ENCODE measurements at places on chromosomes 6 and 20.

GRCh38 chr6:125789167-125789566 is 1.6 kb upstream of the NCOA7 start:
- DNase-seq: no peak

DNA sequence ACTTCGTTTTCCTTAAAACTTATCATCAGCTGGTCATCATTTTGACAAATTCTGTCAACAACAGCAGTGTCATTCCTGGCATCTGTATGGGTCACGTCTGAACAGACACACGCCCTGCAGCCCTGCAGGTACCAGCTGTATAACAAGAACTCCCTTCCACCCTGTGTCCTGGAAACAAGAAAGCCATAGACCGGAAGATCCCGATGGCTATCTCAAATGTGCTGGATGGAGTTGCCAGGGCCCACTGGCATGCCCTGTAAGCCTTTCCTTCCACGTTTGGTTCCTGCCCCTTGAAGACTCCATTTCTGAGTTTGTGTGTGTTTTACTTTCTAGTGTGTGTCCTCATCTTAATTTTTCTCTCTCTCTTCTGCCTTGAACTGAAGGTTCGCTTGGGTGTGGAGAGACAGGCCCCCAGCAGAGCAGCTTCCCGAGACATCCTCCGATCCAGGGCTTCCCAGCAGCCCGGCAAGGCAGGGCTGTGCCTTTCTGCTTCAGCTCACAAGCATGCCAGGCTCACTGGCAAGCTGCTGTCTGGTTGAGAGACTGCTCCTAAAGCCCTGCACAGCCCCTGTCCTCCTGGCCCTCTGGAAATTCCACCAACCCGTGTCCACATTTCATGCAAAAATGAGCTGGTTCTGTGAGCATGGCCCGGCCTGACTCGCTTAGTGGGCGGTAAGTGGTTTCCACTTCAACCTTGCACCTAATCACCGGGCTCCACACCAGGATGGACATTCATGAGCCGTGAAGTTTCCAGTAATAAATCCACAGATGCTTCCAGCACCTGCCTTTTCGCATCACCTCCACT is 8.7 kb downstream of the GFRA4 start:
- DNase-seq: no peak

- DNase-seq: no peak
Measured at GRCh38 chr20:15911581-15911980, 661.7 kb downstream of the KIF16B start.

GRCh38 chr6:41463062-41463930 is 82.9 kb upstream of the FOXP4 start:
- peak; percentile 24 for DNase-seq

GRCh38 chr6:157143171-157143889 is 180.0 kb downstream of the TMEM242 start:
- peak; percentile 96 for DNase-seq

GRCh38 chr6:32980488-32981038 is 12.2 kb downstream of the BRD2 start:
- no peak for DNase-seq

DNA sequence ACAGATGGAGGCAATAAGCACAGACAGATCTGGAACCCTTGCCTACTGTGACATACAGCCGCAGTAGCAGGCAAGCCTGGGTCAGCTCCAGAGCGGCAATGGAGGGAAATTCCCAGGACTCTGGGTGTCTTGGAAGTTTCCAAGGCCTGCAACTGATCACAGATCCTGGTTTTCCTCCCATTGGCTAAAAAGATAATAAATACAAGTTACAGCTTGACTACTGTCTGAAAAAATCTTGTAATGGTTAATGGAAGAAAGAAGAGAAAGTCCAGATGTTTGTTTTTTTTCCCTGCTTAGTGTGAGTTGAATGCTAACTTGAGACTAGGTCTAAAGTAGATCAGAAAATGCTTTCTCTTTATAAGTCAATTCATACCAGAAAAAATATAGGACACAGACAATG is 307.6 kb downstream of the ALDH8A1 start:
- DNase-seq: no peak

DNA sequence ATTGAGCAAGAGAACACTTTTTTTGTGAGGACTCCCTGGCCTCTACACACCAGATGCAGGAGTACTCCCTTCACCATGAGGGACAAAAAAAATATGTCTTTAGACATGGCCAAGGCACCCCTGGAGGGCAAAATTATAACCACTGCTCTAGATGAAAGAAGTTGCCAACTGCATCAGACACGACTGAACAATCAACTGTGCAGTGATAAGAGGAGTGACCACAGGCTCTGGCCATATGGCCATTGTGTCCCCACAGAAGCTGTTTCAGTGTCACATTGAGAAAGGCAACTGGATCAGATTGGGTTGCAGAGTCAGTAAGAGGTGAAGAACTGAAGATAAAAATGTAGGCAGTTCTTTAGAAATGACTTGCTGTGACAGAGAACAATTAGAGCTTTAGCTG is 85.7 kb downstream of the C6orf118 start:
- DNase-seq: no peak

DNA sequence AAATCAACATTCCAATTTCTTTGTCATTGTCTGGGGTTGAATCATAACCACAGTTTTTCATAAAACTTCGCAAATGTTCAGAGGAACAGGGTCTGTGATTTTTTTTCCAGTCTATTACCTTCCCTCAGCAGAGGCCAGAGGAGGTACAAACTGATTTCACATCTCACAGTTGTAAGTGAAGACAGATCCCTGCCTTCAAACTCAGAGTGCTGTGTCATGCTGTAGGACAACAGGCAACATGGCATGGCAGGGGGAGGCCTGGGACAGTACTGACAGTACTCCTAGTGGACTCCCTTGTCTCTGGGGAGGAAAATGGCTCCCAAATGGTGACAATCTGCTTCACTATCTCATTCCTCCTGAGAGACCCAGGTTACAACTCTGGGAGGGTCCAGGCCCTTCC is 308.6 kb downstream of the CDC5L start:
- DNase-seq: no peak

DNA sequence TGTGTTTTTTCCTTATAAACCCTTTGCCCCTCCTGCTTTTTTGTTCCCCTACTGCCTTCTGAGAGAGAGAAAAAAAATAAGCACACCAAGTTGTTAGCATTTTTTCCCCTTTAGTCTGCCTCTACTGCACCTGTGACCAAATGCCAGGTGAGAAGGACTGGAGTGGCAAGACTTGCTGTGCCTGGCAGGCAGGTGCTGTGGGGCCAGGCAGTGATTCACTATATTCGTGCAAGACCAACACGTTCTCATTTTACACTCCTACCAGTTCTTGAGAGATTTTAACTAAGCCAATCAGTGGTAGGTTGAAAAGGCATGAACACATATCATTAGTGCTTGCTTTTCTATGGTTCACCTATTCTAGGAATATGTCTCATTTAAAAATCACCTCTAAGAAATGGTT is 109.7 kb downstream of the FIG4 start:
- no peak for DNase-seq

- DNase-seq: no peak
Measured at GRCh38 chr20:17863577-17864292, 104.9 kb downstream of the SNX5 start.

- no peak for DNase-seq
Measured at GRCh38 chr20:34010405-34010931, 16.8 kb downstream of the RALY start.

- no peak for DNase-seq
Measured at GRCh38 chr6:136989571-136990241, 55.1 kb downstream of the IL20RA start.

GRCh38 chr20:2578475-2579192 is 42.3 kb downstream of the TMC2 start:
- no peak for DNase-seq

GRCh38 chr6:66245231-66245630 is 538.2 kb upstream of the EYS start:
- DNase-seq: no peak

GRCh38 chr20:54657268-54657826 is 182.0 kb downstream of the DOK5 start:
- peak; percentile 24 for DNase-seq

- DNase-seq: no peak
Measured at GRCh38 chr6:106056746-106057390, 29.3 kb upstream of the PRDM1 start.

GRCh38 chr6:154928325-154928922 is 66.7 kb upstream of the TIAM2 start:
- peak; percentile 48 for DNase-seq

DNA sequence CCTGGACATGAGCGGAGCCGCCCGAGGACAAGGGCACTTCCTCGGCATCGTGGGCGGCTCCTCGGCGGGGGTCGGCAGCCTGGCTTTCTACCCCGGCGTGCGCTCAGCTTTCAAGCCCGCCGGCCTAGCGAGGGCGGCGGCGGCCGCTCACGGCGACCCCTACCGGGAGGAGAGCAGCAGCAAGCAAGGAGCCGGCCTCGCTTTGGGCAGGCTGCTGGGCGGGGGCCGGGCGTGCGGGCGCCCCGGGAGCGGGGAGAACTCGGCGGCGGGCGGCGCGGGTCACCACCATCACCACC is 6.7 kb downstream of the PRDM13 start:
- no peak for DNase-seq

DNA sequence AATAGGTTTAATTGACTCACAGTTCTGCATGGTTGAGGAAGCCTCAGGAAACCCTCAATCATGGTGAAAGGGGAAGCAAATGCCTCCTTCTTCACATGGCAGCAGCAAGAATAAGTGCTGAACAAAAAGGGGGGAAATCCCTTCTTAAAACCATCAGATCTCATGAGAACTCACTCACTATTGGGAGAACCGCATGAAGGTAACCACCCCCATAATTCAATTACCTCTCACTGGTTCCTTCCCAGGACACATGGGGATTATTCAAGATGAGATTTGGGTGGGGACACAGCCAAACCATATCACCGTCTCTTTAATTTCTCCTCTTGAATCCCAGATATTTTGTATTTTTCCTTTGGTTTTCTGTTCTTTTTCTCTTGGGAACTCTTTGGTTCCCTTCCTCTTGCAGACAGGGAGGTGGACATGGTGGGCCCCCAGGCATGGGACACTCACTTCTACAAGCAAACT is 223.6 kb downstream of the TBXT start:
- no peak for DNase-seq

GRCh38 chr6:150765067-150765764 is 100.3 kb upstream of the MTHFD1L start:
- no peak for DNase-seq

- DNase-seq: no peak
Measured at GRCh38 chr6:89925826-89926225, 31.6 kb downstream of the GJA10 start.

- DNase-seq: no peak
Measured at GRCh38 chr6:154466971-154467679, 43.4 kb downstream of the CNKSR3 start.

GRCh38 chr20:26209171-26209941 is 512.7 kb upstream of the ZNF337 start:
- no peak for DNase-seq

- no peak for DNase-seq
Measured at GRCh38 chr20:39547546-39548408, 585.6 kb downstream of the DHX35 start.

DNA sequence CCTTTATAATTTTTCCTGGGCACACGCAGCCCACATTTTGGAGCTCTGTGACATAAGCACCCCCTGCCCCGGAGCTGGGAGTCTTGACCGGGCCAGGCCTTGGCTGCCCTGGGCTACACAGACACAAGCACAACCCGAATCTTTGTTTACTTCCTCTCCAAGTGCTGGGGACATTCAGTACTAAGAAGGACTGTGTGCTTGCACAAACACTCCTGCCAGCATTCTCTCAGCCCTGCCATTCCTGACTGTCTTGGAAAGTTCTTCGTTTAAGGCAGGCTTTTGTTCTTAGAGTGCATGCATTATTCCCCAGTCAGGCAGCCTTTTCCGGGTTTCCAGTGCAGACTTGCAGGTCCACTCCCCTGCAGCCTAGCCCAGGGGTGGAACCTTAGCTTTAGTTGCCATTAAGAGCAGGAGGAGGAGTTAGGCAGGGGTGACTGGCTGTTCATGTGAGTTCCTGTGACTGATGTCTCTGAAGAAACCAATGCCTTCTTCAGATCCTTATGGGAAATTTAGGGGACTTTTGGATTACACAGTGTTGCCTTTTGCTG is 28.6 kb downstream of the FOXO3 start:
- peak; percentile 86 for DNase-seq

DNA sequence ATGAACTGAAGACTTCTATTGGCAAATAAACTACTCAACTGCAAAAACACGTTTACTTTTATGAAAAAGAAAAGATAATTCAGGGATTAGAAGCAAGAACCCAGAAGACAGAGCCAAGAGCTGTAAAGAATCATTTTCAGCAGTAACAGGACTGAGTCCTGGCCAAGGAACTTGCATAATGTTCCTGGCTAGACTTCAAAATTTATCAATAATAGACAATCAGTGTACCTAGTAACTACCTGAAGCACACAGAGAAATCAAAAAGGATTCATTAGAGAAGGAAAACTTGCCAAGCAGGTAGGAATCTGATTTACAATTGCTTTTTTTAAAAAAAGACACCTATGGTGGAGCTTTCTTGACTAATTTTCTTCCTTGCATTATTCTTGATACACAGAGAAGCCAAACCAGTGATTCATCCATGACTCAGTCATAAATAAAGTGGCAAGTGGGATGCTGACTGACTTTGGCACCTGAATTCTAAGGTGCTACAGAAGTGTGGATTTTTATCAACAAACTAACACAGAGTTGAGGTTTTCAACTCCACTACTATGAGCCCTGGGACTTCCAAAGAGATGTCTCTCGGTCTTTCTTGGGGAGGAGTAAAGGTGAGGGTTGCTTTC is 281.3 kb downstream of the BMP7 start:
- DNase-seq: no peak

DNA sequence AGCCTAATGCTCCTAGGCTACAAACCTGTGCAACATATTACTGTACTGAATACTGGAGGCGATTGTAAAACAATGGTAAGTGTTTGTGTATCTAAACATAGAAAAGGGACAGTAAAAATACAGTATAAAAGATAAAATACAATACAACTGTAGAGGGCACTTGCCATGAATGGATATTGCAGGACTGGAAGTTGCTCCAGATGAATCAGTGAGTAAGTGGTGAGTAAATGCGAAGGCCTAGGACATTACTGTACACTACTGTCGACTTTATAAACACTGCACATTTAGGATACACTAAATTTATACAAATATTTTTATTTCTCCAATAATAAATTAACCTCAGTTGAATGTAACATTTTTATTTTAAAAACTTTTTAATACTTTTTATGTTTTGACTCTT is 485.0 kb downstream of the MMUT start:
- no peak for DNase-seq

DNA sequence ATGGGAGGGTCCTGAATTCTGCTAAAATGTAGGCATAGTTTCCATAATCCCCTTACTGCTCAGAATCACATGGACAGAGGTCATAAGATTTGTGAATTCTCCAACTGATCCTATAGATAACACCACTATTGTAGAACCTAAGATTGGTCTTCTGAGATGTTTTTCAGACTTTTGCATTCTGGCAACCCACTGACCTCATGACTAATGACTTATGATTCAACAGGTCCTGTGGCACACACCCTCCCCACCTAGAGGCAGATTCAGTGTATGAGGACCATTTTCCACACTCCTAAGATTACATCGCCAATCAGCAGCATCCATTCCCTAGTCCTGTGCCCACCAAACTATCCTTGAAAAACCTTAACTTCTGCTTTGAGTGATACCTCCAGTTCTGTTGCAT is 207.2 kb downstream of the BTBD9 start:
- DNase-seq: peak; percentile 13
